ENCODE measurements at places on chromosomes 5 and 9.

GRCh38 chr9:16153741-16154140 is 600.9 kb downstream of the CCDC171 start:
- no peak for DNase-seq

DNA sequence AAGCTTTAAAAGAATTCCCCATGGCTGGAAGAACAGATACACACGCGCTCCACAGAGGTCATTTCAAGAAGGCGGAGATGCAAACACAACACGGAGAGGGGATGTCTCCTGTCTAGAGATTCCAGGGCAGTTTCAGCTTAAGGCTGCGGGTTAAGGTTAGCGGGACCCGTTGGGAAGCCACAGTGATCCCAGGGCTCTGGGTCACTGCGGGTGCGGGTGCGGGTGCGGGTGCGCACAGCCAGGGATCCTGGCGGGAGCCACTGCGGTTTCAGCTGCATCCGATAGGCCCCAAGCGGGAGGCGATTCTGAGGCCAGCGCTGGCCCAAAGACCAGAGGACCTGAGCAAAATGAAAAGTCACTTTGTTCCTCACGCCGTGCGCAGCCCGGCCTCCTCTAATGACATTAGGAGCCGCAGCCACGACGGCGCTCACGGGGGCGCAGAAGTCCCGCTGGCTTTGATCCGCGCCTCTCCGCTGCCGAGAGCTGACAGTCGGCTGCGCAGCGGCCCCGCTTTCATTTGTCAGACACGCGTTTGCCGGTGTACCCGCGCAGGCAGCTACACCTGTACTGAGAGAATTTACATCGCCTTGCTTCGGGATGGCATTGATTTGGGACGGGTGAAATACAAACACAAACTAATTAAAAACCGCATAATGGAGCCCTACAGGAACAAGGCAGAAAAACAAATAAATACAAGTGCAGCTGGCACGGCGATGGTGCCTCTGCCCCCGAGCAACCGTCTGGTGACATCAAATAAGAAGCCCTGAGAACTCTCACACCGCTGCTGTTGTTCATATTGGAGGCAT is 5.3 kb upstream of the IRX1 start:
- DNase-seq: no peak

GRCh38 chr5:110377943-110378342 is 348.5 kb downstream of the TMEM232 start:
- no peak for DNase-seq

DNA sequence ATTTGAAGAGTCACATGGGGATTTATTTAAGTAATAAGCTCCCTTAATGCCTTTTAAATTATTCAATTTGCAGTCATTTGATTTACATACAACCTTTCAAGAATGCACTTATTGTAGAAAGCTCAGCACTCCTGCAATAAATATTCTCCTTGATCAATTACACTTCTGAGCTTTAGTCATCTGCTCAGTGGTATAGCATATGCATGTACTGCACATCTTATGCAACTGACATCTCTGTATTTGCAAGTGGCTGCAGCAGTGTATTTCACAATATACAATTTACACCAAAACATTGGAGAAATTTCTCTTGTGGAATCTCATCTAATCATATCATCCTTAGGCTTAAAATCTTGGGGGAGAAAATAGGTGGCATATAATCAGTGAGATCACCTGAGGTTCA is 325.7 kb downstream of the SLF1 start:
- DNase-seq: no peak

- no peak for DNase-seq
Observed at GRCh38 chr5:174307656-174308271, 262.3 kb downstream of the NSG2 start.

DNA sequence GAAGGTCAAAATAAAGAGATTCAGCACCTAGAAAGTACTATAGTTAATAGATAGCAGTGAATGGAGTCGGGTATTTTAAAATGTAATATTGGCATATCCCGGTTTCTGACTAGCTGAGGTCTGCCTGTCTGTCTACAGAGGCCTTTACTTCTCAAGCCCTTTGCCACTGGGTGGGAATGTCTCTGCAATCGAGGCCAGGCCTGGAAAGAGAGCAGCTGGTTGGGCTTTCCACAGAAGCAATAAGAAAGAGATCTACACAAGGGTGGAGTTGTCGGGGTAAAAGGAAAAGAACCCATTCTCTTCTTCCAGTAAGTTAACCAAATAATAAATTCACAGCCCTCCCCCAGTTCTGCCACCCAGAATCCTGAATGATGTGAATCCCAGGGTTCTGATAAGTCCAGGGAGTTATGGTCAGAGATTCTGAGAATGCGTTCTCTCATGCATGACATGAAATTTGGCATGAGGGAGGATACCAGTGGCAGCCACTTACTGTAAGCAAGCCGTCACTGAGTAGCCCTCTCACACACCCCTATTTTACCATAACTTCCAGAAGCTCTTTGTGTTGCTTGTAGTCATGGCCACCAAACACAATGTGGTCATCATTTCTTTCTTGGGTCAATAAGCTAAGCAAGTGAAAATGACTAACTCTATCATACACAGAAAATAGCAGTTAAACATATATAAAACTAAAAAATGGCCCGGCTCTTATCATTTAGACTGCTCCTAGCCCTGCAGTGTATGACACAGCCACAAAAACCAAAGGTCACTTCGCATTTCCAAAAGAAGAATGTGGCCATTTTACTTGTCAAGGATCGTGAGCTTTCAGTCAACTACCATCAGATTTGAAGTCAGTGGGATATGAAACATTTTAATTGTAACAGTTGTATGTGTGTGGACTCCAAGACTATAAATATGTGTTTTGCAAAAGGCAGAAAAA is 185.0 kb downstream of the GLIS3 start:
- DNase-seq: no peak

GRCh38 chr5:156835905-156836304 is 14.2 kb upstream of the PPP1R2B start:
- no peak for DNase-seq

DNA sequence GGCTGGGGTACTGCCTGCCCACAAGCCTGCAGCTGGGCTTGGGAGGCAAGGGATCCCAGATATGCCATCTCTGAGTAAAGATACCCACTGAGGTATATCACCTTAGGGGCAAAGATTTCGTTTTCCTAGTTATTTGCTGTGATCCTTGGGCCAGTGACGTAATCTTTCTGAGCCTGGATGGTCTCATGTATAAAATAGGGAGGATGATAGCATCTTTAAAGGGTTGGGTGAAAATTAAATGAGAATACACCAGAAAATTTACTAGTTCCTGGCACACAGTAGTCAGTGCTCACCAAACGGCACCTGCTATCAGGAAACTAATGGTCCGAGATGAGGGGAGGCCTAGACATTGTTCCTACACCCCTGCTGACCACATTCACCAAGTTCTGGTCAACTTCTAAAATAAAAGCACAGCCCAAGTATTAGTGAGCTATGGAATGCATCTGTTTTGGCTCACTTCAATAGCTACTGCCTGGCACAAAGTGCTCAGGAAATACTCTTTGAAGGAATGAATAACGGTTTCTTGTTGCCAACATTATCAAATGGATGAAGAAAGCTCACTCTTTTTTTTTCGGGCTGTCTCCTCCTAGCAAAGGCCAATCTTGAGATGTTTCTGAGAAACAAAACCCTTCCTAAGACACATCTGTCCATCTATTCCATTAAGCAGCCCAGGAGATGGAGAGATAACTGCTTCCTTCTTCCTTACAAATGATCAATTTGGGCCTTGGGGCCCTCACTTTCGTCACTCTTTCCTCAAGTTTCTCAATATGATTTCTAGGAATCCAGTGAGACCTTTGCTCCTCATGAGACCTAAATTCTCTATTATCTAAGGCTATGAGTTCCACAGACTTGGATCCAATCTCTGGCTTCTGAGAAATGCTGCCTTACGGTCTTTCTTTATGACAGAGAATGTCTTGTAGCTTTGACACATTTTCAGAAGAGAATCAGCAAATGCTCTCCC is 98.2 kb downstream of the DPYSL3 start:
- no peak for DNase-seq

GRCh38 chr5:41908374-41909079 is 4.4 kb downstream of the RIMOC1 start:
- no peak for DNase-seq

GRCh38 chr5:123460296-123460729 is 37.1 kb upstream of the CEP120 start:
- DNase-seq: no peak

GRCh38 chr9:86368871-86369521 is 14.8 kb upstream of the TUT7 start:
- DNase-seq: no peak

GRCh38 chr5:168697034-168697720 is 118.0 kb upstream of the PANK3 start:
- DNase-seq: no peak

DNA sequence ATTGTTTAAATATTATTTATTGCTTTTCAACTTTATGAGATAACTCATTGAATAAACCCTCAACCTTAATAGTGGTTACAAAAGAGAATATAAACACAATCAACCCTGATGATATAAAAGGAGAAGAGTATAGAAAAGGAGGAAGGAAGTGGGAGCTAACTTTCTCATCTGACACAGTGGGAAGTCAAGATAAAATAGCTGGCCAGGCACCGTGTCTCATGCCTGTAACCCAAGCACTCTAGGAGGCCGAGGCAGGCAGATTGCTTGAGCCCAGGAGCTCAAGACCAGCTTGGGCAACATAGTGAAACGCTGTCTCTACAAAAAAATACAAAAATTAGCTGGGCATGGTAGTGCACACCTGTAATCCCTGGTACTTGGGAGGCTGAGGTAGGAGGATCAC is 93.5 kb downstream of the PPP2R2B start:
- no peak for DNase-seq

- DNase-seq: no peak
Observed at GRCh38 chr9:125992557-125992956, 245.4 kb downstream of the PBX3 start.

- no peak for DNase-seq
Observed at GRCh38 chr5:79974886-79975285, 16.2 kb downstream of the MTX3 start.

DNA sequence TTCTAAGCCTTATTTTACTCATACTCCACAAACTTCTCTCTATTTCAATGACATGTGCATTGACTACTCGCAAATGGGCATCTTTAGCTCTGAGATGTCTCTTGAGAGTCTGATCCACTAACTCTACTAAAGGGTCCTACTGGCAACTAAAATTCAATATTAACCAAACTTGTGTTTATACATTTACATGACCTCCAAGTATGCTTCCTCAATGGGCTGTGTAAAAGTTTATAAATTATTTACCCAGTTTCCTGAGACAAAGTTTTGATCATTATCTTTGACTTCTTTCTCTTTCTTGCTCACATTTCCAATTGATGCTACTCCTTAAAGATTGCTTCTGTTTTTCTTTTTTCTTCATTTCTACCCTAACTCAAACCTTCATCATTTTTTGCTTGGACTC is 510.1 kb upstream of the DAB2 start:
- no peak for DNase-seq

DNA sequence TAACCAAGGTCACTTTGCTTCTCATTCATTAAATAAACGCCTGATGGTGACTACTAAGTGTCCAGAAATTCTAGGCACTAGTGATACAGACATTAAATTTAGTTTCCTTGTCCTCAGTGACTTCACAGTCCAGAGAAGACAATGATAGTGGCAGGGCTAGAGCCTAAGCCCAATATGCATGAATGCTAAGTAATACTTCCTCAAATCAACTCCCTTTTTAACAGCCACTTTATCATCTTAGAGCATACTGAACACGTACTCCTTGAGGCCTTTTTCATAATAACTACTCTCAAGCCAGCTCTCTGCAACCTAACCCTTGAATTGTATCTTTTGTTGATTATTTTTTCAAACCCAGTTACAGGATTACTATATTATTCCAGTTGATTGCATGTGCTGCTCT is 74.1 kb downstream of the STX17 start:
- DNase-seq: no peak

DNA sequence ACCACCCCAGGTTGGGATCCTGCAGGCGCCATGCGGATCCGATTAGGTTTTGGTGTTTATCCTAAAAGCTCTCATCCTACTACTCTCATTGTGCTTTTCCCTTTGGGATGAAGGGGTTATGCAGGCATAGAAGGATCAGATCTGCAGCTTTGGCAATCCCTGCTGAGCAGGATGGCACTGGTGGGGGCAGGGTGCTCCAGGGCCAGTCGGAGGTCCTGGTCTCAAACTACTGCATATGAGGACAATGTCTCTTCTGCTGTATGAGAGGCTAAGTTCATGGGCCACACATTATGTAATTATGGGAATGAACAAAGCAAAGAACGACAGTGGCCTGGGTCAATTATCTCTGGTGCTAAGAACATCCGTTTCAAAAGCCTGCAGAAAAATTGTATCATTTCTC is 334.2 kb downstream of the IRX1 start:
- no peak for DNase-seq

DNA sequence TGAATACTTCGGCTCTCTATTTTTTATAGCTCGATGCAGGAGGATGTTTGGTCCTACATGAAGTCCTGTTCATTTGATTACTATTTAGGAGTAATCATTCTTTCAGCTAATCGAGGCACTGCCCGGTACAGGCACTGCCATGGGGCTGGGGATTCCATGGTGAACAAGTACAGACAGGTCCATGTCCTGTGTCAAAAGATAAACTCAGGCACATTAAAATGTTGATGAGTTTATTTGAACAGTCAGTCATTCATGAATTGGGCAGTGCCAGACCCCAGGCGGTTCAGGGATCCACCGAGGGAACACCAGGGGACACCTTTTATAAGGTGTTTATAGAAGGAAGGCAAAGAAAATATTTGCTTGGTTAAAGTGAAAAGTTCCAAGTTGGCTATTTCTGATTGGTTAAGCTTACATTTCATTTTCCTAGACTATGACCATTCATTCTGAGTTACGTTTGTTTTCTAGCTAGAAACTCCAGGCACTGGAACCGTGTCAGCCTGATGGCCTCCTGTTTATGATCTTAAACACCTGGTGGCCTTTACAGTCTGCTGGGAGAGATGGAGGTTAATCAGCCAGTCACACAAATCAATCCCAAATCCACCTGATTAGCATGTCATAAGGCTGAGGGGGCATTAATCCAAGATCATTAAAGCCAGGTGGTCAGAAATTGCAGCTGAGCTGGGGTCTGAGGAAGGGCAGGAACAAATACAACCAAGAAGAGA is 47.0 kb upstream of the TDRD7 start:
- no peak for DNase-seq
